ENCODE measurements at places on chromosomes 13 and 19.
A peak's percentile ranks its signal among the peaks of the same experiment; 100 is the strongest.

GRCh38 chr19:55082020-55082851, 6.6 kb downstream of the EPS8L1 start:
- peak; percentile 45 for DNase-seq

DNA sequence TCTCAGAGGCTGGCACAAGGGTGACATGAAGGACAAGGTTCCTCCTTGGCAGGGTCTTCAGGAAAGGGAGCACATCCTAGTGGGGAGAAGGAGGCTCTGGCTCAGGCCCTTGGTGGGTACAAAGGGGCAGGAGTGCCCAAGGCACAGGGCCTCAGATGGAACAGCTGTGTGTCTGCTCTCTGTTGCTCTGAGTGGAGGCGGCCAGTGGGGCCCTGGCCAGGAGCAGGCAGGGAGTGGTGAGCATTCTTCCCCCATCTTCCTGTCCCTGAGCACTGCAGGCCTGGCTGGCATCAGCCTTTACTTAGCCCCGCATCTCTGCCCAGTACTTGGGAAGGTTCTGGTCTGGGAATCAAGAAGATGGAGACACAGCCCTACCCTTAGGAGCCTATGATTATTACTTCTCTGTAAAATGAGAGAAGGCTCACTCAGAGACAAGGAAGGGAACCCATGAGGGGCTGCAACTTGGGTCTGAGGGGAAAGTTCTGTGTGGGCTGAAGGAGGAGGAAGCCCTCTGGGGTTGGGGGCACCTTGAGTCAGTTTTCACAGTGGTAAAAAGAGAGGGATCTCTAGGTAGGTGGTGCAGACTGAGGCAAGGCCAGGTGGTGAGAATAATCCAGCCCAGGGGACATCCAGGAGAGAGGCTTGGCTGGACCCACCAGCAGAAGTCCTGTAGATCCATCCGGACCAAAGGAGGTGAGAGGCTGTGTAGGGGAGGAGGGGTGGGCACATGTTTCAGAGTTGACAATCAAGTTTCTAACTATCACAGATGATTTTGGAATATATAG, 173.5 kb downstream of the TSHZ3 start:
- DNase-seq = no peak

DNA sequence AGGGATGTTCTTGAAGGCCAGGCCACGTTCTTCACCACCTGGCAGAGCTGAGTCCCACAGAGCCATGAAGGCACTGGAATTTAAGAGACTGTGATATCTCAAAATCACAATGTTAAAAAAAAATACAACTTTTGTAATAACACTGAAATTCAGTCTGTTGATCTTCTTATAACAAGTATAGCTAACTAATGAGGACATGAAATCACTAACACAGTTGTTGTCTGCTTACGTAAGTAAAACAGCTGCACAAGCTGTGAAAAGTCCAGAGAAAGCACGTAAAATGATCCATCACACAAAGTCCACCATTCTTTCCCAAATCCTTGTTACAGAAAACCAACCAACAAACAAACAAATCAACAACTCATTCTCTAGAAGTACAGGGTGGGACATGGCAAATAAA, 32.9 kb downstream of the FLT3 start:
- no peak for DNase-seq

- DNase-seq = peak; percentile 85
These were observed 162.5 kb downstream of the KCTD12 start for GRCh38 chr13:76723551-76724232.

DNA sequence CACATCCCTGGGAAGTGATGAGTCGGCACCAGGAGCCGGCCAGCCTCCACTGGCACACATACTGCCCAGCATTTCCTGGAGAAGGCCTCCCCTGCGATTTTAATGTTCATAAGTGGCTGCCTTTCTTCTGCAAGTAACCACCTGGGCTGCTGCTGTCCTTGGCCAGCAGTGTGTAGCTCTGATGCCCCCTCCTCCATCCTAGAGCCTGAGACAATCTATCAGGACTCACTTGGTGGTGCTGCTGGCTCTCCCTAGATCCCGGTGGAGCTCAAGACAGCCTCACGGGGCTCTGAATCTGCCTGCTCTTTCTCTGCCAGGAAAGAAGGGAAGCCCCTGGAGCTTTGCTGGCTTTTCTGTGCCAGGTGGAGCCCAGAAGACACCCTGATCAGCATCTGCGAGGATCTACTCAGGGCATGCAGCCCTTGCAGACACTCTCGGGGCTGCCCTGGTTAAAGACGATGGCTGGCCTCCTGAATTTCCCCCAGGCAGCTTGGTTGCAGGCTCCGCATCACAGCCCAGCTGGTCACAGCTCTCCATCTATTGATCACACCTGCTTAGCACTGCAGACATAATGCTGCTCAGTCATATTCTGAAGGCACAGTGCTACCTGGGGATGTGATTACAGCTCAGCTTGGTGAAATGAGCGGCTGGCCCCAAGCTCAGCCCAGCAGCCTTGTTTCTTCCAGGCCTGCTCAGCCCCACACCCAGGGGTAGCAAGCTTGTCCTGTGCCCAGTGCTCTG, 122.3 kb downstream of the ZDHHC20 start:
- no peak for DNase-seq

DNA sequence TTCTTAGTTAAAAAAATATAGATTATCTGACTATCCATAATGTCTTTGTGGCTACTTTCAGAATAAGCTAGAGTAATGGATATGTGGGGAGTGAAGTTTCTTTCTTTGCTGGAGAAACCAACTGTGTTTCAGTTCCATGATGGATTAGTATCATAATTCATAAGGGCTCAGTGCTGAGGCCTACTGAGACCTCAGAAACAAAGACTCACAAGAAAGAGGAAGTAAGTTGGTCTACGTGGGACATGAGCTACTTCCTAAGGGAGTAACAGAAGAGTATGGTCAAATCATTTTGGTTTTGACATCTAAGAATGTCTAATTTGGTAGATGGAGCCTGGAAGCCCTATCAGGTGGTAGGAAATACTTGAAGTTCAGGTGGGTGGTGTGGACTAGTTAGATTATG, 99.0 kb upstream of the HTR2A start:
- DNase-seq = no peak

- DNase-seq = no peak
These were observed 161.6 kb downstream of the FLT1 start for GRCh38 chr13:28333204-28333881.

- DNase-seq = peak; percentile 77
These were observed 626 bp upstream of the BCL3 start for GRCh38 chr19:44747739-44748425.

- DNase-seq = no peak
These were observed 575 bp downstream of the SMIM44 start for GRCh38 chr19:3482507-3483225.

DNA sequence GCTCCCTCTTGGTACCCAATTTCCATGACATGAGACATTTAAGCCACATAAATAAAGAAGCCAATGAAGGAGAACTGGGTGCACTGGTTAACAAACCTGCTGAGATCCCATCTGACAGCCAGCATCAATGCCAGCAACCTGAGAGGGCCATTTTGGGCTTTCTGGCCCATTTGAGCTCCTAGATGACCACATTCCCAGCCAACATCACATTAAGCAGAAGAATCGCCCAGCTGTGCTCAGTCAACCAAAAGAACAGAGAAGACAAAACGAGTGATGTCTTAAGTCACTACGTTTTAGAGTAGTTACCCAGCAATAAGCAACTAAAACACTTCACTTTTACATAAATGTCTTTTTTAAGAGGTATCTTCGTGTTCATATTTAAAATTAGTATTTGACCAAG, 21.9 kb downstream of the LCP1 start:
- no peak for DNase-seq

DNA sequence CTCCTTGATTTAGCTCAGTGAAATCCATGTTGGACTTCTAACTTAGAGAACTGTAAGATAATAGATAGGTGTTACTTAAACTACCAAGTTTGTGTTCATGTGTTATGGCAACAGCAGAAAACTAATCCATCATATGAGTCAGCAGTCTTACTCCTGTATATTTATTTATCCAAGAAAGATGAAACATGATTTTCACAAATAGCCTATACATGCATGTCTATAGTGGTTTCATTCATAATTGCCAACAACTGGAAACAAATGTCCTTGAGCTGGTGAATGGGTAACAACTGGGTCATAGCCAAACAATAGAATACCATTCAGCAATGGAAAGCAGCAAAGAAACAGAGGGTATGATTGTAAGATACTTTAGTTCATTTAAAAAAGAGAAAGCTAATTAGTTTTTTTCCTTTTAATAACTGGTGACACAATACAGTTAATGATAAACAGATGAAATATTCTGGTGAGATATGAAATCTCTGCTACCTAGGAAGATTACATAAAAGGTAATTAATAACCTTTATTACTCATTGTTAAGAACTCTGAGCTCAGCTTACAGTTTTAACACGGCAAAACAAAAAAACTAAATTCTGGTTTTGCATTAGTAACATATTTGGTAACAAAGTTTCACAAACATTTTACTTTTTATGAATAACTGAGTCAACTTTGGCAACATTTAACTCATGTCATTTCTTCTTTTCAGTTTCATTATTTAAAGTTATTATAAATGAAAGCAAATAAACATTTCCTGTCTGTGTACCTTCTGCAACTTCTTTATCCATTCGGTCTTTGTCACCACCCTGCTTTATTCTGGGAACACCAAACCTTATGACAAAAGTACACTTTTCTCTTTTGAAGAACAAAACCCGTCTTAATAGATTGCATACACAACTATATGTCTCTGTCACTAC, 181.3 kb downstream of the LIG4 start:
- DNase-seq = no peak

- DNase-seq = no peak
These were observed 48.7 kb upstream of the ZNF507 start for GRCh38 chr19:32296694-32297093.

- DNase-seq = peak; percentile 56
These were observed 14.8 kb downstream of the LYPD3 start for GRCh38 chr19:43450545-43450997.

- DNase-seq = no peak
These were observed 75.1 kb downstream of the URI1 start for GRCh38 chr19:30017172-30017571.

DNA sequence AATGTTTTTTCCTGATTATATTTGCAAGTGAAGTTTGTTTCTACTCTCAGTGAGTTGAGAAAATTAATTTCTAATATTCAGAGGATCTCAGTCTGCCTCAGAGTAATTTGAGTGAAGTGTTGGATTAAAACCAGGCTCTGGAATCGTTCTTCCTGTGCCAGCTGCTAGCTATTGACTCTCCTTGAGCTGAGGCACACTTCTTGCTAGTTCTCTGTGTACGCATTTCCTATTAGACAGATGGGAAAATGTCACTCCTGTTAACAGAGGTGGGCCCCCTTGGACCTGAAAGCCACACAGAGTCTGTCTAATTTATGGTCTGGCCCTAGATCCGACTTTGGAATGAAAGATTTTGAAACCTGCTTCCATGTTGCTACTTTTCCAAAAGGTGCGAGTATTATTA, 107.6 kb upstream of the RNF113B start:
- DNase-seq = no peak

DNA sequence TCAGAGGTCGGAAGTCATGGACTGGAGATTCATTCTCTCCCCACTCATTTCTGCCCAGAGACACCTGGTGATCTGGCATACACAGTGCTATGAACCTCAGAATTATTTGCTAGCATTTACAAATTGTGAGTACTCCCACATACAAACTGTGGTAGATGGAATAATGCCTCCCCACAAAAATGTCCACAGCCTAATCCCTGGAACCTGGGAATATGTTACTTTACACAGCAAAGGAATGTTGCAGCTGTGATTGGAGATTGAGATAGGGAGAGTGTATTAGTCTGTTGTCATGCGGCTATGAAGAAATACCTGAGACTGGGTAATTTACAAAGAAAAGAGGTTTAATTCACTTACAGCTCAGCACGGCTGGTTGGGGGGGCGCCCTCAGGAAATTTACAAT, 3.1 kb upstream of the UQCRFS1 start:
- no peak for DNase-seq

DNA sequence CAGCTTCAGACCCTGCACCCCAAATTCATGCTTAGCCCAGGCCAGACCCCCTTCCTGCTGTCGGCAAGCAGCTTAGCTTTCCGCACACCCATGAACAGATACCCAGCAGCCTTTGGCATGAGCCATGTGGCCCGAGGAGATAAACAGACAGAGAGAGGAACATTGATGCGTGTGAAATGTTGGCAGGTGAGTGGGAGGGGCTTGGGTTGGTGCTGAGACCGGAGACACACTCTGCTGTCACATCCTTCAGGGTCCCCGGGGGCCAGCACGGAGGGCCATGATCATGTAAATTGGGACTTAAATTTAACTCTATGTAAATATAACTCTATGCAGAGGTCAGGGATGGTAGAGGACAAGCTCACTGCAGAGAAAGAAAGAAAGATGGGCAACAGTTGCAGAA, 1.5 kb downstream of the CD22 start:
- DNase-seq = no peak

- no peak for DNase-seq
These were observed 3.6 kb downstream of the RABAC1 start for GRCh38 chr19:41955521-41955920.

- no peak for DNase-seq
These were observed at the start of gene ICAM3 for GRCh38 chr19:10339380-10339960. ICAM3 (minus strand) TSS chr19:10339624; CDS start chr19:10339614, 10 bp downstream.

GRCh38 chr13:109790942-109791605, 4.7 kb upstream of the IRS2 start:
- peak; percentile 21 for DNase-seq

GRCh38 chr19:10189616-10190015, 5.1 kb downstream of the DNMT1 start:
- no peak for DNase-seq

- peak; percentile 17 for DNase-seq
These were observed 15.7 kb downstream of the PNPLA6 start for GRCh38 chr19:7550987-7551761.

DNA sequence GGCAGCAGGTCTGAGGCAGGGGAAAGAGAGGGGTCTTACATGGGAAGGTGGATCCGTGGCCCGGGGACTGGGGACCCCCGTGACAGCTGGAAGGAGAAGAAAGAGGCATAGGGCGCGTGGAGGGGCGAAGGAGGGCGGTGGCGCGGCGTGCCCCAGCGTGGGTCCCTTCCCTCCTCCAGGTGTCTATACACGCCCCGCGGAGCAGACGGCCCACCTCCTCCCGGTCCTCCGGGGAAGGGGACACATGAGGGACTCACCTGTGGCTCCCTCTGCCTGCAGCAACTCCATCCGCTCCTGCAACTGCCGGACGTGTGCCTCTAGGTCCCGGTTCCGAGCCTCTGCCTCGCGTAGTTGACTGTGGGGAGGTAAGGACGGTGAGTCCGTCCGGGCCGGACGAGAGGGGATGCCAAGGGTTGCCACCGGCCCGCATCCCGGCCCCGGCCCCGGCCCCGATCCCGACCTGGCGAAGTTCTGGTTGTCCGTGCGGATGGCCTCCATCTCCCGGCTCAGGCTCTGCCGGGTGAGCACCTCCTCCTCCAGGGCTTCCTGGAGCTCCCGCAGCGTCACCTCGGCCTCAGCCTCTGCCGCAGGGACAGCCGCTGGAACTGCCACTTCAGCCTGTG, 2.4 kb upstream of the SIX5 start:
- no peak for DNase-seq

DNA sequence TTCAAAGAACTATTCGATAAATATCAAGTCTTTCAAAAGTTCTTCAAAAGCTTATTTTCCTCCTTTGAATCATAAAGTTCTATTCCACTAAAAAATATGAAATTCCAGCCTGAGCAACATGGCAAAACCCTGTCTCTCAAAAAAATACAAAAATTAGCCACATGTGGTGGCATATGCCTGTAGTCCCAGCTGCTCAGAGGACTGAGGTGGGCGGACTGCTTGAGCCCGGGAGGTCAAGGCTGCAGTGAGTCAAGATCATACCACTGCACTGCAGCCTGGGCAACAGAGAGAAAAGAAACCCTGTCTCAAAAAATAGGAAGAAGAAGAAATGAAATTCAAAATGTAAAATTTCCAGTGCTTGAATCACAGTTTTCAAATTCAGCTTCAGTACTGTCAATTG, 24.6 kb downstream of the CAB39L start:
- DNase-seq = peak; percentile 25
